T-cell (primary cell): ENCODE measurements at places on chromosomes 12 and 14.

DNA sequence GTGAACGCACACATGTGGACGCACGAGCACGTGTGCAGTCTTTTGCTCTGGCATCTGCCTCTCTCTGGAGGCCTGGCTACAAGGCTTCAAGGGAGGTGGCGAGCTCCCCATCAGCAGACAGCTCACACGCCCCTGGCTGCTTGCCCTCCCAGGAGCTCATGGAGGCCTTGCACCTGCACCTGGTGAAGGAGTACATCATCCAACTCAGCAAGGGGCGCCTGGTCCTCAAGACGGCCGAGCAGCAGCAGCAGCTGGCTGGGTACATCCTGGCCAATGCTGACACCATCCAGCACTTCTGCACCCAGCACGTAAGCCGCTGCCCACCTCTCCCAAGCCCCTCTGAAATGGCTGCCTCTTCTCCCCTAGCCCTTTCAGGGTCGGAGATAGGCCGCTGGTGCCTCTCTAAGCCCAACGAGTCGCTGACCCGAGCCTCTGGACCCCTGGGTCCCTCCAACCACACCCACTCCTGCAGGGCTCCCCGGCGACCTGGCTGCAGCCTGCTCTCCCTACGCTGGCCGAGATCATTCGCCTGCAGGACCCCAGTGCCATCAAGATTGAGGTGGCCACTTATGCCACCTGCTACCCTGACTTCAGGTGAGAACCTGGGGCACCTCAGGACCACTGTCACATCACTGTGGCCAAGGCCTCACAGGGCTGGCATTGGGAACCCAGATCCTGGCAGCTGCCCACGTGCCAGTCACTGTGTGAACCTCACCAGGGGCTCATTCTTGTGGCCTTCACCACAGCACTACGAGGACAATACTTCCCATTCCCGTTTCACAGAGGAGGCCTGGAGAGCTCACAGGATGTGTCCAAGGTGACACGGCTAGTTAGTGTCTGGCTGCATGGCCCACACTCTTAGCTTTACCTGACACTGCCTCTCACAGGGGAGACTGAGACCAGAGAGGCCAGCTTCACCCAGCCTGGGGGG is 10.2 kb downstream of the TNFAIP2 start:
- DNase-seq = no peak

DNA sequence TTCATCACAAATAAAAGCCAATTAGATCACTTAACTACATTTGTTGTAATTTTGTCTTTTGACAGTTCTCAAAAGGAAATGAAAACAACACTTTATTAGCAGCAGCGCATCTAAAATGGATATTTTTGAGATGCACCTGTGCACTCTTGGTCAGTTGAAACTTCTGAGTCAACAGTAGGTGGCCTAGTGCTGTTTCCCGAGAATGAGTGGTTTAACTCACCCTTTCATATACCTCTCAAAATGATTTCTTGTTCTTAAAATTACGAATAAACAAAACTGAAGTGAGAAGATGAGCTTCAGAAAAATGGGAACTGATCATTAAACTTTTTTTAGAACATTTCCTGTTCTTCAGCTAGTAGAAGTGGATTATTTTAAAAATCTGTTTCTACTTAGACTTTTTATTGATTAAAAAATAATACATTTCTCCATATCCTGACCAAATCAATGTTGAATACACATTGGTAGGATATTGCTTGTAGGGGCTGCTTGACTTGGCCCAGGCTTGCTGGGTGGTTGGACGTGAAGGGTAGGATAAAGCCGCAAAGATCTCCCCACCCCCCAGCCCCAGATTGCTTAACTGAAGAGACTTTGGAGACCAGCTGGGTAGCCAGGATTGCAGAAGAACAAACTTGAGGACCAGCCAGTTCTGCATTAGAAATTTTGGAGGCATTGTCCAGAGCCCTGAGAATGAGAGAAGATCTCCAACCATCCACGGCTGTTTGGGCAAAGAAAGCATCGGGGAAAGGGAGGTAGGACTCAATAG is 22.3 kb upstream of the STK38L start:
- DNase-seq = no peak

- DNase-seq = no peak
Measured at GRCh38 chr14:87080146-87080545, 912.8 kb downstream of the GALC start.

DNA sequence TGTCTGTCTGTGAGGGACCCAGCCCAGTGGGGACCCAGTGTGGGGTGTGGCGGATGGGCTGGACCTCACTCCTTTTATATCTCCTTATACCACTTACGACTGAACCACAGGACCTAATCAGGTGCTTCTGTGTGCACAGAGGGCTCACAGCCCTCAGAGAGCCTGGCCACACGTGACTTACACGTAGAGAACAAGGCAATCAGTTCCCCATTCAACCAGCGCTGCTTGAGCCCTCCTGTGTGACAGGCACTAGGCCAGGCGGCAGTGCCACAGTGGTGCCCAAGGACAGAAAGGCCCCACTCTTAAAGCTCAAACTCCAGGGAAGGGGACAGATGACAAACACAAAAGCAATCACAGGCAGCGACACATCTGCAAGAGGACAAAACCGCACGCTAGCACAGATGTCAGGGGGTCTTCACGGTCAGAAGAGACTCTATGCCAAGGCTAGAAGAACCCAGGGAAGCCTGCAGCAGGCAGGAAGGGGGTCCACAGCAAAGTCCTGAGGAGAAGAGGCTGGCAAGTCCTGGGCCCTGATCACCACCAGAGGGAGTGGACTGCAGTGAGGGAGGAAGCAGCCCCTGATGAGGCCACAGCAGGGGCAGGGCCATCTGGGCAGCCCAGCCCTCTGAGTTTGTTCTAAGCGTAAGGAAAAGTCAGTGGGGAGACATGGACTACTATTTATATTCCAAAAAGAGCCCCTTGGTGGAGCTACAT is 39.3 kb downstream of the SETD3 start:
- DNase-seq = no peak

DNA sequence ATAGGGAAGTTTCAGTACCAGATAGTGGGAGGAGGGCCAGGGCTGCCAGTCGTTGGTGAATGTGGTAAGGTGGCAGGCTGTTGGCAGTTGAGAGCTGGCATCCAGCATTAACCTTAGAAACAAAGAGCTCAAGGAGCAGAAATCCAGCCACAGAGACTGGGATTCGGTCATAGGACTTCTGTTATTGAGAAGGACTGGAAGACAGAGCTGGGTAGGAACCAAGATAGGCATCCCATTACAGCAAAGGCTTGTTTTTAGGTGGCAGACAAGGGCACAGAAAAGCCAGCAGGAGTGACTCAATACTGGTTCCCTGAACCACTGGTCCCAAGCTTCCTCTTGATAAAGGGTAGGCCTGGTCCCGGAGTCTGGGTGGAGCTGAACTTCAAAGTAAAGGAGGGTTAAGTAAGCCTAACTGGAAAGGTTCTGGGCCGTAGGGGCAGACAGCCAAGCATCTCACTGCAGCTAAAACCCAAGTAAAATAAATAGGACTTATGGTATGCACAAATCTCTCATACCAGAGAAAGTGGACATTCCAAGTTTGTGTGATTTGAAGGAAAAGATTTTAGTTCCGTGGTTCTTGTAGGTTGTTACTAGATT is 147.9 kb downstream of the ETV6 start:
- no peak for DNase-seq

- DNase-seq = no peak
Measured at GRCh38 chr14:30885840-30886740, 11.7 kb downstream of the COCH start.

- no peak for DNase-seq
Measured at GRCh38 chr14:100702590-100702989, 24.1 kb upstream of the DLK1 start.
